HT-29 (cell line): ENCODE measurements at places on chromosomes 5 and 9. TPM values are rescaled to one million over a fixed set of nuclear protein-coding genes. Genes with fewer than 3 reads are reported as not detected.

GRCh38 chr5:96350678-96351077 lies 82.4 kb downstream of the PCSK1 start:
- DNase-seq = no peak

DNA sequence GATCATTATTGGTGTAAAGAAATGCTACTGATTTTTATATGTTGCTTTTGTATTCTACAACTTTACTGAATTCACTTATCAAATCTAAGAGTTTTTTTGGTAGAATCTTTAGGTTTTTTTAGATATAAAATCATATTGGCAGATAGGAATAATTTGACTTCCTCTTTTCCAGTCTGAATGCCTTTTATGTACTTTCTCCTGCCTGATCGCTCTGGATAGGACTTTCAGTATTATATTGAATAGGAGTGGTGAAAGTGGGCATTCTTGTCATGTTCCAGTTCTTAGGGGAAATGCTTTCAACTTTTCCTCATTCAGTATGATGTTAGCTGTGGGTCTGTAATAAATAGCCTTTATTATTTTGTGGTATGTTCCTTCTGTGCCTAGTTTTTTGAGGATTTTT lies 8.3 kb downstream of the AHRR start:
- DNase-seq = no peak

DNA sequence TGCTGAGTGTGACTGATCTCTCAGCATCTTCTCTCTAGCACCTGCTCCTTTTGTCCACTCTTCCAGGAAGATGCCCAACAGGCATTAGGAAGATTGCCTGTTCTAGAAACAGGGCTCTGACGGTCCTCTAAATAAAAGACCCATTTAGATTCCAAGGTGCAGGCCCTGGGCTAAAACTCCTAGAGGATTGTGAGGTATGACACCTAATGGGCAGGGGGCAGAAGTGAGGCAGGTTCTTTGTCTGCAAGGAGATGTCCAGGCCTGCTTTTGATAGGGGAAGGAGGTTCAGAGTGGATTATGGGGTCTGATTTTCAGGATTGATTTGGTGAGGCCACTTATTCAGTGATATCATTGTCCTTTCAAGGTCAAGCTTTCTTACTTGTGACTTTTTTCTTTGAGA lies 140.8 kb upstream of the TRPC7 start:
- DNase-seq = no peak

C9orf153 gene
- 0.56 TPM in 1 of 2 replicates, not detected in the other for total RNA-seq

PCDHGA7 gene
- total RNA-seq = 0.03 TPM in 1 of 2 replicates, not detected in the other
